Activated CD4-positive, CD25-positive, alpha-beta regulatory T cell treated with anti-CD3 and anti-CD28 coated beads, Interleukin-2, amount 50 U/mL, for 16 hours (primary cell): ENCODE measurements at places on chromosomes 12 and 14.

GRCh38 chr12:49937639-49938300 is 12.8 kb upstream of the AQP2 start:
- DNase-seq: no peak

DNA sequence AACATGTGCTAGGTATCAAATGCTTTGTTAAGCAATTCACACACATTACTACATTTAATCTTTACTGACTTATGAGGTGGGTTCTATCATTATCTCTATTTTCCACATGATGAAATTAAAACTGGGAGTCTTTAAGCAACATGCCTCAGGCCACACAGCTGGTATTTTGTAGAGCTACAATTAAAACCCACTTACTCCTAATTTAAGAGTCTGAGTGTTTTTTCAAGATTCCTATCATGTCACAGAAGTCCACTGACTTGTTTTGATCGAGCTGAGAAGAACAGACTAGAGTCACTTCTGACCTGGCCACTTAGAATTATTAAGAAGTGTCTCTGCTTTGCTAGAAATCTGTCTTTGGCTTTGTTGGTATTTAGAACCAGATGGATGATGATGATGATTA is 670.7 kb downstream of the NRXN3 start:
- no peak for DNase-seq

DNA sequence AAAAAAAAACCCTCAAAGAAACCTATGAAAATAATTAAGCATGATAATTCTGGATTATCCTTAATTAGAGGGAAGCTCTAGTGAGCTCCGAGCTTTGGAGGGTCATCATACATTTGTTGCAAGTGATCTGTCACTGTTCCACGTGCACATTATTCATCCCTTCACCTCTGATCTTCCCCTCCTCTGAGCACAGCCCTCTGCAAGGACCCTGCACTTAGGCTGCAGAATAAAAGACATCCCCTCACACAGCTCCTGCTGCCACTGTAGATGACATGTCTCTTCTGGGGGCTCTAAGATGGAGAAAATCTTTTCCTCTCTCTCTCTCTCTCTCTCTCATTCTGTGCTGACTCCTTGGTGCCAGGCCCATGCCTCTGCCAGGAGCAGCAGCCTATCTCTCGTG is 300.4 kb downstream of the EGLN3 start:
- no peak for DNase-seq

- no peak for DNase-seq
These were observed 34.8 kb upstream of the MMP17 start for GRCh38 chr12:131793243-131794022.

- no peak for DNase-seq
These were observed 49.4 kb upstream of the BCL11B start for GRCh38 chr14:99321236-99321925.

DNA sequence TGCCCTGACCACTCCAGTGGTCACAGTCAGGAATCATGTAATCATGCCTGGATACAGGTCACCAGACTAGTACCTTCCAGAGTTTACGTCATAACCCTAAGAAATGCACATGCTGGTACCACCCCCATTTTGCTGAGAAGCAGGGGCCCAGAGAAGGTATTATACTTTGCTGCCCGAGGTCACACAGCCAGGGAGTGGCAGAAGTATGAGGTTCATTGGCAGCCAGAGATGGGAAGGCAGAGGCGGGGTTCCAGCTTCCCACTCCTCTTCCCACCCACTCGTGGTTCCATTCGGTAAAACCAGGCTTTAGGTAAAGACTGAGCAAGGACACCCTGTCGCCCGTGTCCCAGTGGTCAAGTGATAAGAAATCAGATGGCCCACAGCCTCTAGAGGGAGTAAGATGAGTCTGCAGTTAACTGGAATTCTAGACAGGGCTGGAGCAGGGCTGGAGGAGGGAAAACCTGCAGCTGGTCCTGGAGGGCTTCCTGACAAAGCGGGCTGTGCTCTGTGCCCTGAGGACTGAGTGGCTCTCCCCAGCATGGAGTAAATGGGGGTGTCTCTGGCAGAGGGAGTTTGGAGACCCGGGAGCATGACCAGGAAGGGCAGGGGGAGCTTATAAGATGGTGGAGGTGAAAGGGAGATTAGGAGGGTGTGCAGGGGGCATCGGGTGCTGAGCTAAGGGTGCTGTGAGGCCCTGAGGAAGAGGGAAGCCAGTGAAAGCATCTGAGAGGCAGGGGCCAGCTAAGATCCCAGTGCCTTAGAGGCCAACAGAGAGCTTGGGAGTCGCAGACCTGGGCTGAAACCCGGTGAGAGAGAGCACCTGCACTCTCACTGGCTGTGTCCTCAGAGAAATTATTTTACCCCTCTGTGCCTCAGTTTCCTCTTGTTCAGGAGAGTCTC is 5.7 kb downstream of the FAM222A start:
- DNase-seq: no peak

- no peak for DNase-seq
These were observed 32.5 kb downstream of the SRGAP1 start for GRCh38 chr12:63876980-63877379.

DNA sequence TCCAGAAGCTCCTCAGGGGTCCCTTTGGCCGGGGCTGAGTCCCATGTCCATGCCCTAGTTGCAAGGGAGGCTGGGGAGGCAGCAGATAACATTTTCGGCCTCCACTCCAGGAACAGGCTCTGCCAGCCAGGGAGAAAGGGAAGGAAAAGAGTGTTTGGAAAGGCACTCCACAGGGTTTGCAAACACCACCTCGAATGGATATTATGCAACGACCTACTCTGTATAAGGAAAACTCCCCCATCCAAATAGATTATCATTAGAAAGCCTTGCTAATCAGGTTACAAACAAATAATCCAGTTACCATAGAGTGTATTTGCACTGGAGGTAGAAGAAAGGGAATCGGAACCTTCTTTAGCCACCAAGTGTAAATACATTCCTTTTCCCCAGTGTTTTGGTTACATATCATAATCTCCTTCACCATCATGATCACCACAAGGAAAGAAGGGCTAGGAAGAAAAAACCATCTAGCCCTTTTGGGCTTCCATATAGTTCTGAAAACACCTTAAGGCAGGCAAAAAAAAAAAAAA is 40.4 kb downstream of the TMCC3 start:
- no peak for DNase-seq

- no peak for DNase-seq
These were observed 36.0 kb downstream of the ATF1 start for GRCh38 chr12:50799908-50800307.

DNA sequence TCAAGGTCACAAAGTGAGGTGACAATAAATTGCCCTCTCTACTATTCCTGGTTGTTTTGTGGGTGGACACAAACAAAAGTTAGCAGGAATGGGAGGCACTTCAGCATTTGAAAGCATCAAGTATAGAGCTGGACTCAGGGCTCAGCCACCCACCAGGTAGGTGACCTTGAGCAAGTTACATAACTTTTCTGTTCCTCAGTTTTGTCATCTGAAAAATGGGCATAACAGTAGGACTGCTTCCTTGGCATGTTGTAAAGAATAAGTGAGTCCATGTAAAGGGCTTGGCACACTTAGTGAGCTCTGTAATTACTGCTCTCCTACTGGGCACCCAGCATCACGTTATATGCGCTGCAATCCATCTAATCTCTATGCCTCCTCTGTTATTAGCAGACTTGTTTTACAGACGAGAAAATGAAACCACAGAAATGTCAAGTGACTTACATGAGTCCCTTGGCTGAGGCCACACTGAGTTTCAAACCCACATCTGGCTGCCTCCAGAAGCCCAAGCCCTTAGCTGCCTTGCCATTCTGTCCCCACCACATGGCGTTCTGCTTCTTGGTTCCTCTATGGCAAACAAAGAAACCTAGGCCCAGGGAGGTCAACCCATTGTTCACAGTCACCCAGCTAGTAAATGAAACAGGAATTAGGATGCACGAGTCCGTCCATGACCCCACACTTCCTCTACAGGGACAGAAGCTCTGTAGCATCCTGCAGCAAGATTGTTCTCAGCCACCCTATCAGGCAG is 63.2 kb upstream of the SLC24A4 start:
- no peak for DNase-seq

DNA sequence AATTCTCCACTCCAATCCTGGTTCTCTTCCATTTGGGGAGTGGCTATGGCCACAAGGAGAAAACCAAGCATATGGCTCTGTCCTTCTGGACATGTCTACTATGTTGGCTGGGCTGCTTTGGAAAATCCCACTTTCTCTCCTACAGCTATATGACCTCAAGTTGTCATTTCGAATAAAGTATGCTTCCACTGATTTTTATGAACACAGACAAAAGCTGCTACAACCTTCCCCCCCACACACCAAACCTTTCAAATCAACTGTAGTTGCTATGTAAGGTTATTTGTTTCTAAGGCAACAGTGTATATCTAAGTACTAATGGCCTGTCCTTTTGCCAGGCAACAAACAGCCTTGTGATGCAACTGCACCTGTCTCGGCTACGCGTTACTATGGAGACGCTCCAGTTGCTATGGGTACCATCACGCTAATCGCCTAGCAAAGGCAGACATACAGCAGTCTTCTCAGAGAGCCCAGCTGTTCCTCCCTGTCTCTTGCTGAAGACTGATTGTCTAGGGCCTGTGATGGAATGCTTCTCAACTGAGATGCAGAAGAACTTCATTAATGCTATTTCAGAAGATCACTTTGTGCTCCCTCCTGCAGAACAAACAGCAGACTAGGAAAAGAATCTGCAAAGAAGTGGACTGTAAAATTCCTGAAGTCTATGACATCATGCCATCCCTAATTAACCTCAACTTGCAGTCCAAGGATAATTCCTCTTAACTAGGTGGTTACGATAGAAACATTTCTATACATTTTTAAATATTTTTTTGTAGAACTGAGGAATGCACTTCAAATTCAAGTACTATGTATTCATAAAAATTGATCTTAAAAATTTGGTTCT is 67.6 kb downstream of the FOXN3 start:
- DNase-seq: no peak

GRCh38 chr12:2317772-2318171 is 265.0 kb downstream of the CACNA1C start:
- no peak for DNase-seq

- DNase-seq: no peak
These were observed 6.7 kb upstream of the PPP4R3A start for GRCh38 chr14:91516663-91517388.

GRCh38 chr12:107610021-107610859 is 75.4 kb upstream of the PWP1 start:
- DNase-seq: no peak
